ENCODE measurements at places on chromosomes 6 and 20.
A peak's percentile ranks its signal among the peaks of the same experiment; 100 is the strongest.

GRCh38 chr6:77094821-77095220 is 368.5 kb downstream of the HTR1B start:
- DNase-seq = no peak

GRCh38 chr6:95128439-95128838 is 448.9 kb upstream of the MANEA start:
- DNase-seq = no peak

DNA sequence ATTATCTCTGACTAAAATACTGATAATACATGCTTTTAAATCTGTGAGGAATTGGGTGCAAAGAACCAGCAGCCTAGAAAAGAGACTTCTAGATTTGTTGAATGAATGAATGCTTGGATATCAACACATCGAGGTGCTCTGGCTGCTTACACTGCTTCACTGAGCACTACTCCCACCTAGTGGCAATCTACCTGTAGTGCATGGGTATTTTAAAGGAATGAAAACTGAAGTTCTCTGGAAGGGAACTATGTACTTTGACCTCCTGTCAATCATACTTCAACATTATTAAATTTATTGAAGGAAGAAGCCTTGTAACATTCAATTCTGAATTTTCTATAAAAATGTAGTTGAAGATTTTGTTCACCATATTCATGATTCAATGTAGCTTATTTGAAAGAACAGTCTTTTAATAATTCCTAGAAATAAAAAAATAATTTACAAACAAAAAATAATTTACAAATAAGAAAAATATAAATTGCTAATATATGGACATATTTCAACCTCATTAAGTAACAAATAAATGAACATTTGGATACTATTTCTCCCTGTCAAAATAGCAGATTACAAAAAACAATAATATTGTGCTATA is 111.2 kb upstream of the MMS22L start:
- DNase-seq = peak; percentile 72

- no peak for DNase-seq
Observed at GRCh38 chr6:123564361-123564760, 72.4 kb downstream of the TRDN start.

- DNase-seq = no peak
Observed at GRCh38 chr20:38673725-38674091, 50.6 kb upstream of the SLC32A1 start.

- peak; percentile 68 for DNase-seq
Observed at GRCh38 chr6:36127462-36128016, 2.8 kb upstream of the MAPK13 start.

DNA sequence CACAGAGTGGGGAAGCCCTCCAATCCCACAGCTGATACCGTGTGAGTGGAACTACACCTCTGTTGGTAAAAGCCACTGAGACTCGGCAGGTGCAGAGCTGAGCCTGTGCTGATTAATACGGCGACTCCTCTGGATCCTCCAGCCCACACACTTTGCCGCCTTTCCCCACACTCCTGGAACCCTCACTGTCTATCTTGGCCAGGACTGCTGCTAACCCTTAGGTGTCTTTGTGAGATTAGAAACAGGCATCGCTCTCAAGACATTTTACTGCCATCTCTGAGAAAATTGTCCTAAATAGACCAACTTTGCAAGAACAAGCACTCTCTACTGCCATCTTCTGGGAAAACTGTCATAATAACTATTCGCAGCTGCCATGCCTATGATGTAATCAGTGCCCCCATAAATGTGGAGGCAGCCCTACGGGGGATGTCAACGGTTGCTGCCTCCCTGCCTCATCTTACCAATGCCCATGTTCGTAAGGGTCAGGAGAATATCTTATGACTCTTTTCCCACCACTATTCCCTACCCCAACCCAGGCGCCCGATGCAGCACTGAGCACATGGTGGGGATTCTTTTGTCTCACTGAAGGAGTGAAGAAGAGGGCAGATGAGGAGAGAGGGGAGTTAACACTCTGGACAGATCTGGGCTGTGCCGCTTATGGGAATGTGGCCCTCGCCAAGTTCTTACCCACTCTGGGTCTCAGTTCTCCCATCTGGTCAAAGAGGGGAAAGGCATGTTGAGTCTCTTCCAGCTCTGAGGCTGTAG is 26.1 kb upstream of the KCNB1 start:
- no peak for DNase-seq

GRCh38 chr6:54426995-54427394 is 118.8 kb downstream of the TINAG start:
- no peak for DNase-seq

GRCh38 chr6:150345781-150346180 is 23.0 kb upstream of the IYD start:
- DNase-seq = no peak

DNA sequence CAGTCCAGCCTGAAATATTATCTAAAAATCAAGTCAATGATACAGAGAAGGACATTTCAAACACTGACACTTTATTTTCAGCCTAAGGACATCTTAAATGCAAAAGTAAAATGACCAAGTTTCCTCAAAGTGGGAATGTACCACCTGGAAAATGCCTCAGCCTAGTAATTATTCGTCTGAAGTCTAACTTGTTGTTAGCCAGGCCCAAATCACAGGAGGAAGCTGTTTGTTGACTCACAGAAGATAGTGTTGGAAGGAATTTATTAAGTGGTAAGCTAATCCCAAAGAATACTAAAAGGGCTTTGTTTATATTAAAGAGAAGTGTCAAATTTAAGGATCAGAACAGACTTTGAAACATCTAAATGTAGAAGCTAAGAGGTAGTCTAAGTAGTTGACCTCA is 2.5 kb downstream of the PDE7B start:
- DNase-seq = no peak

- no peak for DNase-seq
Observed at GRCh38 chr20:25020901-25021301, 28.4 kb upstream of the APMAP start.

GRCh38 chr6:46746696-46747095 is at the start of gene ANKRD66:
Gene ANKRD66, plus strand, starts transcription at chr6:46746933. Its CDS starts 5,016 bp downstream, at chr6:46751949.
- DNase-seq = no peak

DNA sequence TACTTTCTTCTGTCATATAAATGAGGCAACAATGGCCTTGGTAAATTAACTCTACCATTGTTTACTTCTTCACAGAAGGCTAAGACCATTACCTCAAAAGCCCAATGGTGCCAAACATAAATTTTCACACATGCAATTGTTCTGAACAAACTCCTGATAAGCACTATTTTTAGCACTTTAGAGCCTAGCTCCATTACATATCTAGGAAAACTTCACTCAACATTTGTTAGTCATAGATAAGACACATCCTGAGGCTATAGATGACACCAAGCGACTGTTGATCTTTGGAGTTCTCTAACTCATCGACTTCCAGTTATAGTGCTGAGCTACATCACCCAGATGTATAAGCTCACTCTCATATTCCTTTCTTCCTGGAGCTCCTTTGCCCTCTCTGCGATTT is 245.9 kb downstream of the EYS start:
- DNase-seq = no peak

DNA sequence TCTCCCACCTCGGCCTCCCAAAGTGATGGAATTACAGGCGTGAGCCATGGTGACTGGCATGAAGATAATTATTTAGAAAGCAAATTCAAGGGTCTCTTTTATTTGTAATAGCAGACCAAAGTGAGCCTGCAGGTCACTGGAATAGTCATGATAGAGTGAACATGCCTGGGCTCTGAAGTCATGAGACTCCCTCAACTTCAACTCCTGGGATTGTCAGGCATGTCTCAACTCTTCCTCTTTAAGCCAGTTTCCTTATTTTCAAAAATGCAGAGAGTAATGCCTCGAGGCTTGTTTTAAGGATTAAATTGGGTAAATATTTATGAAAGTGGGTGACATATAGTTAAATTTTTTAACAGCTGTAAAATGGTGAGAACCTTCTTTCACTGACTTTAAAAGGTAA is 22.7 kb upstream of the HECA start:
- DNase-seq = no peak

DNA sequence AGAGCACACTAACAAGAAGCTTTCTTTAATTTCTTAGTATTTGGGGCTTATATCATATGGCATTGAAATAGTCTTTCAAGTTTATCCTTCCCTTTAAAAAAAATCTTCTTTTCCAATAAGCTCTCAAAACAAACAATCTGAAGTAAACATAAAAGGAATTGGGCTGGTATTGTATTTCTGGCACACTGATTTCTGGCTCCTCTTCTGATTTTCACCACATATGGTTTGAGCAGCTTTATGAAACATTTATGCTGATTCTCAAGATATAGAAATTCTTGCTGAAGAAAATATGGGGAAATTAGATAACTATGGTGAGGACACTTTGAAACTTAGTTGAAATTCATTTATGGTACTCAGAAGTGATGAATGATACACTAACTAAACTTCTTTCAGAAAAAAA is 467.2 kb downstream of the TFAP2B start:
- DNase-seq = no peak

DNA sequence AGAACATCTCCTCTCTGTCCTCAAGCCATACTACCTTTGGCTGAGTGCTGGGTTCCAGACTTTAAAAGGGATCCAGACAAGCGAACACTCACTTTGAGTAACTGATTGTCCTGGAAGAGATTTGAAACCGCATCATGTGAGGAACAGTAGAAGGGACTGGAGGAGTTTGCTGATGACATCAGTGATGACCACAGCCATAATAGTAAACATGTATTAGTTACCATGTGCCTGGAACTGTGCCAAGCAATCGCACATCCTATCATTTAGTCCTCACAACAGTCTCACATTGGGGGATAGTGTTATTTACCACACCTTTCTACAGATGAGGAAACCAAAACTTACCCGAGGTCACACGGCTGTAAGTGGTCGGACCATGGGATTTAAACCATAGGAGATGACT is 39.8 kb downstream of the ARMC2 start:
- DNase-seq = no peak

DNA sequence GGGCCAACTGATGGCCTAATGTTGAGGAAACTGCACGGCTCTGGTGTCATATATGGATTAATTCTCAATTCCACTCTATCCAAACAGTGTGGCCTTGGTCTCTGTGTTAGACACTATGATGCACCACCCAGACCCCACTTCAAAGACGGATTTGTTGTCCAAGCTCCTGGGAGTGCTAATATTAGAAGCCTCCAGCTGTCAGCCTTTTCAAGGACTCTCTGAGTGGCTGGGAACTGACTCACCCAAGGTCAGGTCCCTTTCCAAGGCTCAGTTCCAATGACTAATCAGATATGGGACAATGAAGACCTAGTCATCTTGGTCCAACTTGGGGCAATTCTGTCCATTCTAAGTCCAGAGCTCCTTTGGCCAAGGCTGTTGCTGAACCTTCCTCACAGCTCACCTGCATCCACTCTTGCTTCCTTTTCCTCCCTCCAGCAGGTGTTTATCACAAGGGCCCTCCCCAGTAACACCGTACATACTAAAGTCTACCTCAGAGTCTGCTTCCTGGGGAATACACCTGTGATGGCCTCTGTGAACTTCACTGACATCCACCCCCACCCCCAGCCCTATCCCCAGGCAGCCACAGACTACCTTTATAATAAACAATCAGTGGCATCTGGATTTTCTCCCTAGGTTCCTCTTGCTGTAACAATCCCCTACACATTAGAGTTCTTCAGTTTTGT is 7.2 kb upstream of the IL20RA start:
- DNase-seq = no peak

DNA sequence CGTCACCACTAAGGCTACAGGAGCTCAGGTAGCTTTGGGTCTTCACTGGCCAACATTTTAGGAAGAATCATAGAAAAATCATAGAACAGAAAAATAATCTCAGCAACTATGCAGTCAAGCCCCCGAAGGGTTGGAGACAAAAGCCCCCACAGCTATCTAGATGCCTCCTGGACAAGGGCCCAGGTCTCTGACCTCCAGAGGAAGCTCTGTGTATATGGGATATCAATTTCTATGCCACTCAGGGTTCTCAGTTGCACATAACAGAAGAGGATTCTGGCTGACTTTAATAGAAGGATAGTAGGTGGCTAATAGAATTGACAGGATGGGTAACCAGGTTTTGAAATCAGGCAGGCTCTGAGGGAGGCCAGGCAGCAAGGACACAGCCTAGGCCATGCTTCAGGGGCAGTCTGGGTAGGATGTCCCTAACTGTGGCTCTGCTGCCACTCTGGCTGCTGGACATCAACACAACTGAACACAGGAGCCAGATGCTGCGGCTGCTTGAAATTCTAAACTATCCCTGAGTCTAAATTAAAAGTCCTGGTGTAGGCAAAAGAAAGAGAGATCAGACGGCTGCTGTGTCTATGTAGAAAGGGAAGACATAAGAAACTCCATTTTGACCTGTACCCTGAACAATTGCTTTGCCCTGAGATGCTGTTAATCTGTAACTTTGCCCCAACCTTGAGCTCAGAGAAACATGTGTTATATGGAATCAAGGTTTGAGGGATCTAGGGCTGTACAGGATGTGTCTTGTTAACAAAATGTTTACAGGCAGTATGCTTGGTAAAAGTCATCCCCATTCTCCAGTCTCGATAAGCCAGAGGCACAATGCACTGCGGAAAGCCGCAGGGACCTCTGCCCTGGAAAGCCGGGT is 65.6 kb downstream of the TRMT6 start:
- no peak for DNase-seq

DNA sequence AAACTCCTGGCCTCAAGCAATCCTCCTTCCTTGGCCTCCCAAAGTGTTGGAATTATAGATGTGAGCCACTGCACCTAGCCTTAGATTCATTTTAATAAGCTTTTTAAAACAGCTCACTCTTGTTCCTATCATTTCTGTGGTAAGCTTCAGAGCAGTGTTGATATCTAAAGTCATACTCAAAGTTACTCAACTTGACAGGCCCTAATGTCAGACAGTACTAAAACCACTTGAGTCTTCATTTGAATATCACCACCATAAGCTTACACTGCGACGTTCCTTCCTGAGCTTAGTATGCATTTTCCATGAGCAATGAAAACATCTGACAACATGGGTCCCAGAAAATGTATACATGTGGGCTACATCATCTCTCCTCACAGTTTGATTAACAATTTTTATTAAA is 6.0 kb downstream of the FUCA2 start:
- DNase-seq = no peak

DNA sequence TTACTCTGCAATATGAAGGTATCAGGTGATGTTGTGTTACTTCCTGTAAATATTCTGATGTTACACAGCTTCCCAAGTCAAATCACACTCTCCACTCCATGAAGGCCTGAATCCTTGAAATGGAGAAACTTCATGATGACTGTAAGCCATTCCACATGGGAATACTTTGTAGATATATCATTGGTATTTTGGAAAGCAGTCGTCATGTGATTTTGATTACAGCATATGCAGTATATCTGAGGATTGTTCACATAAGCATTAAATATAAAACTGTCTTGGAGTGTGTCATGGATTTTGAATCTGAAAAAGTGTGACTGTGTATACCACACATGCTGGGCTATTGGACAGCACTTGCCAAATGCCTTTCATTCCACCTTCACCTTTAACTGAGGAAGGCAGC is 118.3 kb upstream of the EXOC2 start:
- no peak for DNase-seq

DNA sequence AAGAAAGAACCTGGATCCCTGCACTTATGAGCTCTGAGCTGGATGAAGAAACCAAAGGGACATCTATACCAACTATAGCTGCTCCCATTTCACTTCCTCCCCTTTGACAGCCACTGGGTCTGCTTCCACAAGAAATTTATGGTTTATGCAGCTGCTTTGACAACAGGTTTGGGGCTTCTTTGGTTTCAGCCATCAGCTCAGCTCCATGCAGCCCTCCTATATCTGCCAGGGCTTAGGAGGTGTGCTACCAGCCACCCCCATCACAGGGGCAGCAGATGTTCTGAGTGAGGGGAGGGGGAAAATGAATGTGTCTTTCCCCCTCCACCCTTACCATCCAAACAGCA is 29.2 kb upstream of the PKHD1 start:
- no peak for DNase-seq
